ENCODE measurements at places on chromosomes 16 and 17.

DNA sequence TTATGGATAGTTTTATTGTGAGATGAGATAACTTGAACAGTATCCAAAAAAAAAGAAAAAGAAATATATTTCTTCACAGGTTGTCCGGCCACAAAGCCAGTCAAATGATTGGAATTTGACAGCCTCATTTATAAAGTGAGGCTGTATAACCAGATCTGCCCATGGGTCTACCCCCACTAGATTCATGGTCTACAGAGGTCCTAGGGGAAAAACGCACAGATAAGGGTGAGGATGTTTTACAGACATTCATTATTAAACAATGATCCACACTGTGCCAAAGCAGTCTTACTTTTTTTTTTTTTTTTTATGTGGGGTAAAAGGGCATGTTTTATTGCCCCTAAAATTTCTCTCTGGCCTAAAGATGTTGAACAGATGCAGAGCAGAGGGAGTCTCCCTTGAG lies 1503.0 kb upstream of the CDH8 start:
- no peak for DNase-seq

DNA sequence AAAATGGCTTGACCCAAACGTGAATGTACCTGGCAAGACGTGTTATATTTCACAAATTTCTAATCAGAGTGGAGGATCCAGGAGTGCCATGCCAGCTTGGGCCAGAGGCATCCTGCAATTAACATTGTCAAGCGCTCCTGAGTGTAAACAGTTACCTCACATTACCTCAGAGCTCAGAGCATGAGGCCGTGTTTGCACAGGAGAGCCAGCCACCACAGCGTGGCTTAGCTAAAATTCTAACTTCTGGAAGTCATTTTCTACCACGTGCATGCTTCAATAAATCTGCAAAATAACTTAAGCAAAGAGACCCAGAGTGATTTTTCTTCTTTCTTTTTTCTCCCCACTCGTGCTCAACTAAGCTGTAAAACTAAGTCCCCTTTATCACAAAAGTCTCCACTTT lies 769.0 kb downstream of the KCNJ2 start:
- DNase-seq, result no peak

- no peak for DNase-seq
These were observed 9.6 kb upstream of the N4BP1 start for GRCh38 chr16:48619547-48619946.

DNA sequence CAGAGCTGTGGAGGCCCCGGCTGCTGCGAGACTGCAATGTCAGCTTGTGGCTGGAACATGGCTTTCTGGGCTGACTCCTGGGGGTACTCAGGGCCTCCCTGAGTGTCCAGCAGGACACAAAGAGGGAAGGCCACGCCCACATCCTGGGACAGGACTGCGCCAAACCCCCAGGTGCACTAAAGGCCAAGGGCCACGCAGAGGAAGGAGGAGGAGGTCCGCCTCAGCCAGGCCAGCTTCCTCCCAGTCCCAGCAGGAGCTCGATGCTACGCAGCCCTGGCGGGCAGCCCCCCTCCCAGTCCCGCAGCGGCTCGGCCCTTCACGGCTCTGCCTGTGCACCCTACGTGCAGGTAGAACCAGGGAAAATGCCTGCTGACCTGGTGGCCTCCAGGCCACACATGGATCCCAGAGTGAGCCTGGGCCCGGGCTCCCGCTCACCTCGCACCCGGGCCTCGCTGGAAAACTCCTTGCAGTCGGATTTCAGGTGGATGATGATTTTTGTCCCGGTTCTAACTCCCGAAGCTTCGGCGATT lies 21.2 kb downstream of the DNASE1 start:
- DNase-seq, result no peak

DNA sequence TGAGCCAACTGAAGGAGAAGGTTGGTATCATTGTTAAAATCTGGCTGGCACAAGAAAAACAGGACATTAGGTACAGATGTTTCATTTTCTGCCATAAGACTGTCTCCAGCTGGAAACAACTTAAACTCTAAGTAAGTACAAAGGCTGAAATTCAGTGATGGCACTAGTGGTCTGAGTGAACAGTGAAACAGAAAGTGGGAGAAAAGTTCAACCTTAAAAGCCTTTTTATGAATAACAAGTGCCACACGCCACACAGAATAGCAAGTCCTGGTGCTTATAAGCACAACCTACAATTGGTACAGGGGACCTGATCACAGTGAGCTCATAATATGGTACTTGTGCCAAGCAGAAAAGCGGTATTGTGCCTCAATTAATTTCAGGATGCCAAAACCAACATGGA lies 56.7 kb downstream of the CEP112 start:
- DNase-seq, result no peak

- no peak for DNase-seq
These were observed 4.2 kb upstream of the CCNF start for GRCh38 chr16:2425008-2425518.
